ENCODE measurements at places on chromosomes 7 and 10.

- no peak for DNase-seq
- H3K27ac ChIP-seq = no peak overlapping the region
- H3K4me1 ChIP-seq = peaks cover 4% of the 10 kb centered on the region
- no peaks in the 10 kb centered on the region for H3K36me3 ChIP-seq
- H3K4me3 ChIP-seq = no peak overlapping the region
Measured at GRCh38 chr10:122301811-122302115, 30.7 kb downstream of the BTBD16 start.

DNA sequence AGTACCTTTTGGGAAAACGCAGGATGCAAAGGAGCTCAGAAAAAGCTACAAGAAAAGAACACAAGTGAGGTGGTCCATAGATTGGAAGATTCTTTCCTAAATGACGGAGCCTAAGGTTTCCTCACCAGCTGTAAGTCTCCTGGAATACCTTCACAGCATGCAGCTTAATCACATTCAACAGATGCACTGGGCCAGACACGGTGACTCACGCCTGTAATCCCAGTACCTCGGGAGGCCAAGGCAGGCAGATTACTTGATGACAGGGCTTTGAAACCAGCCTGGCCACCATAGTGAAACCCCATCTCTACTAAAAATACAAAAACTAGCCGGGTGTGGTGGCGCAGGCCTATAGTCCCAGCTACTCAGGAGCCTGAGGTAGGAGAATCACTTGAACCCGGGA lies 228.7 kb downstream of the FRMD4A start:
- H3K36me3 ChIP-seq = no peaks in the 10 kb centered on the region
- no peaks in the 10 kb centered on the region for H3K27me3 ChIP-seq
- no peaks in the 10 kb centered on the region for H3K4me1 ChIP-seq
- no peak overlapping the region for H3K4me3 ChIP-seq
- no peak overlapping the region for H3K27ac ChIP-seq
- DNase-seq = no peak

DNA sequence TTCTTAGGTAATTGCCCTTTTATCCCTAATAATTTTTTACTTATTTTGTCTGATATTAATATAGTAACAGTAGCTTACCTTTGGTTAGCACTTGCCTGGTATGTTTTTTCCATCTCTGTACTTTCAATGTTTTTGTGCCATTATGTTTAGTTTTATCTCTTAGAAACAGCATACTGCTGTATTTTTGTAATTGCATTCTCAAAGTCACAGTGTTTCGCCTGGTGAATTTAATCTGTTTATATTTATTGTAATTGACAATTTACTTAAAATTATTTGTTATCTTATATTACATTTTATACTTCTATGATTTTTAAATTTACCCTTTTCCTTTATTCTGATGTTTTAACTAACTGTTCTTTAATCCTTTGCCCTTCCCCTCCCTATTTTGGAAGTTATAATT lies 166.4 kb downstream of the RELN start:
- no peaks in the 10 kb centered on the region for H3K27me3 ChIP-seq
- no peak for DNase-seq
- H3K4me3 ChIP-seq = no peak overlapping the region
- H3K36me3 ChIP-seq = no peaks in the 10 kb centered on the region
- no peaks in the 10 kb centered on the region for H3K4me1 ChIP-seq
- no peak overlapping the region for H3K27ac ChIP-seq

GRCh38 chr7:132703742-132704141 lies 127.5 kb upstream of the PLXNA4 start:
- DNase-seq = no peak
- no peaks in the 10 kb centered on the region for H3K36me3 ChIP-seq
- no peaks in the 10 kb centered on the region for H3K27me3 ChIP-seq
- no peak overlapping the region for H3K27ac ChIP-seq

DNA sequence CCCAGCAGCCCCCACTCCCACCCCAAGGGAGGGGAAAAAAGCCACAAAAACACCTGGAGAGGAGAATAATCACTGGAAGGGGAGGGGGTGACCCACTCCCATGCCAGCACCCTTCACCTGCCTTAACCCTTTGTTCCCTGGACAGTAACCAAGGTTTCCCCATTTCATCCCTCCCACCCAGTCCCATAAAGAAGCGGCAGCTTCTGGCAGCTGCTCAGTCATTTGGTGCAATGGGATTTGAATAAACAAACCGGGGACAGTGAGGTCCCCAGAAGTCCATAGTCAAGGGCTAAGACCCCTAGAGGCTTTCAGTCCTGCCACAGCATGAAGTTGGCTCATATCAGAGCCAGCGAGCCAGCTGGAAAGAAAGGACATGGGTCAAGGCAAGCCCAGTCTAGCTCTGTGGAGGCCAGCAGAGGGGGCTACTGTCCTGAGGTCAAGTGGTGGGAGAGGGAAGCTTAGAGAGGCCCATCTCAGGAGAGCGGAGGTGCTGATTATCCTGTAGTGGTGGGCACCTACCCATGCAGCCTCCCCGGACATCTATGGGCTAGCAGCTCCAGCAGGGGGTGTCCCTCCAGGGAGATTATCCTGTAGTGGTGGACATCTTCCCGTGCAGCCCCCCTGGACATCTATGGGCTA lies 58.9 kb upstream of the LBX1 start:
- no peak overlapping the region for H3K27ac ChIP-seq
- H3K4me3 ChIP-seq = no peak overlapping the region
- DNase-seq = no peak
- no peaks in the 10 kb centered on the region for H3K4me1 ChIP-seq
- H3K36me3 ChIP-seq = no peaks in the 10 kb centered on the region
- peaks cover 81% of the 10 kb centered on the region for H3K27me3 ChIP-seq
